ENCODE measurements at places on chromosomes 3 and 15. TPM values are rescaled to one million over a fixed set of nuclear protein-coding genes. Genes with fewer than 3 reads are reported as not detected.

DNA sequence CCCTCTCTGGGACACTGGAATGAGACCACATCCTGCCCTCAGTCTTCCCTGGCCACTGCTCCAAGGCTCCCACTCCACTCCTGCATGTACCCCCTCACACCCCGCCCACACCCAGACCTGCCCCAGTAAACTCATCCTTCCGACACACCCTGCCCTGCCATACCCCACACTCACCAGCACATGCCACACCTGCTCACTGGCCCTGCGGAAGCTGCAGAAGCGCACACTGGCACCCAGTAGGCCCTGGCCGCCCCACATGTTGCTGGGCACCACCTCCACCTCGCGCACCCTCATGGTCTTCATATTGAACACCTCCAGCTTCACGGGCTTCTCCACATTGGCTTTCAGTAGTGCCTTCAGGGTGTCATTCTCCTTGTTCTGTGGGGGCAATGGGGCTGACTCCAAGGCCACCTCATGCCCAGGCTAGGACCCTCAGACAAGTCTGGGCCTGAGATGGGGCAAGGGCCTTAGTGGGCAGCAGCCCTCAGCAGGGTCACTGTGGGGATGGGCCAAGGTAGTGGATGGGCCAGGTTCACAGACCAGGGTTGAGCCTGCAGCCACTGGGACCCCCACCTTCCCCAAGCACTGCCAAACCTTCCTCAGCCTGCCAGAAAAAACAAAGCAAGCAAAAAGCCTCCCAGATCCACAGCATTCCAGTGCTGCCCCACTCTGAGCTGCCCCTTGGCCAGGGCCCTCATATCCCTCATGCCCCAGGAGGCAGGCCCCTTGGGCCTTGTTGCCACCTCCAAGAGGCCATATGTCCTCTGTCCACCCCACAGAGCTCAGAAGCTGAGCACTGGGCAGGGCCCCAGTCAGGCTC is 4.7 kb downstream of the GORASP1 start:
- H3K27ac ChIP-seq = no peak overlapping the region
- H3K4me1 ChIP-seq = peaks cover 50% of the 10 kb centered on the region
- no peak overlapping the region for H3K4me3 ChIP-seq
- peaks cover 9% of the 10 kb centered on the region for H3K36me3 ChIP-seq
- peaks cover 3% of the 10 kb centered on the region for H3K27me3 ChIP-seq

GRCh38 chr3:49173116-49173791 is 1.9 kb downstream of the KLHDC8B start:
- no peak overlapping the region for H3K27ac ChIP-seq
- DNase-seq = no peak

DNA sequence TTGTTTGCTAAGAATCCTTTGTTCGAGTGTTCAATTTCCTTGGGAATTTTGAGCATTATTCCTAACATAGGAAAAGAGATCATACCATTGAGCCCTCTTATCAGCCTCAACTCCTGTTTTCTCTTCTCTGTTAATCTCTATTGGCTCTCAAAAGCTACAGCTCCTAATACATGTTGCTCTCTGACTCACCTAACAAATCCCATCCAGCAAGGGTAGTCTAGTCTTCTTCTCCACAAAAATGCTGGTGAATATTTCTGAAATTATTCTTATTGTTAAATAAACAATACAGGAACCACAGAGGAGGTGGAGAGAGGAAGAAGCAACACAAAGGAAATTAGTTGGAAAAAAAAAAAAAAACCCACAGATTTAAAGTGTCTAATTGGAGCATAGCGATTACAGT is 325.8 kb upstream of the NAALADL2 start:
- H3K27ac ChIP-seq = no peak overlapping the region
- H3K36me3 ChIP-seq = no peaks in the 10 kb centered on the region
- no peaks in the 10 kb centered on the region for H3K27me3 ChIP-seq

GRCh38 chr3:25426408-25426807 is 1.7 kb upstream of the RARB start:
- peaks cover 40% of the 10 kb centered on the region for H3K27me3 ChIP-seq
- H3K36me3 ChIP-seq = no peaks in the 10 kb centered on the region
- no peak overlapping the region for H3K27ac ChIP-seq
- no peak for DNase-seq

- no peaks in the 10 kb centered on the region for H3K27me3 ChIP-seq
- H3K27ac ChIP-seq = no peak overlapping the region
- peaks cover 20% of the 10 kb centered on the region for H3K36me3 ChIP-seq
Measured at GRCh38 chr15:52652286-52652685, 26.9 kb downstream of the ATOSA start.

DNA sequence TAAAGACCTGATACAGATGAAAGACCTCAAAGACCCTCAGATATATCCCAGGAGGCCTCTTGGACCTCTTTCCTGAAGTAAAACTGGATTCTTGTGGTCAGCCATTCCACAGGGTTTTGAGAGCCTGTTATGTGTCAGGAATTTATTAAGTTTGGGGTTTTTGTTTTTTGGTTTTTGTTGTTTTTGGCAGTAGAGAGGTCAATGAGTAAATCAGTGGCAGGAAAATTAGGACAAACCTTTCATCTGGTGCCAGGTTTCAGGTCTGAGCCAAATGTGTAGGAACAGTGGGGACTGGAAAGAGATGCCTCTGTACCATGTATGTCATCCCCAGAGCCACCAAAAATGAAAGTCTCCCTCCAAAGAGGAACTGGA is 520.4 kb upstream of the MDFIC2 start:
- no peak overlapping the region for H3K27ac ChIP-seq
- H3K4me1 ChIP-seq = no peaks in the 10 kb centered on the region
- no peaks in the 10 kb centered on the region for H3K36me3 ChIP-seq
- no peak overlapping the region for H3K4me3 ChIP-seq
- no peak for DNase-seq

GRCh38 chr15:75030023-75030413 is 6.6 kb downstream of the PPCDC start:
- H3K4me3 ChIP-seq = no peak overlapping the region
- no peak for DNase-seq
- peak overlapping the region; percentile 29 for H3K27ac ChIP-seq
- H3K36me3 ChIP-seq = peaks cover 14% of the 10 kb centered on the region

DNA sequence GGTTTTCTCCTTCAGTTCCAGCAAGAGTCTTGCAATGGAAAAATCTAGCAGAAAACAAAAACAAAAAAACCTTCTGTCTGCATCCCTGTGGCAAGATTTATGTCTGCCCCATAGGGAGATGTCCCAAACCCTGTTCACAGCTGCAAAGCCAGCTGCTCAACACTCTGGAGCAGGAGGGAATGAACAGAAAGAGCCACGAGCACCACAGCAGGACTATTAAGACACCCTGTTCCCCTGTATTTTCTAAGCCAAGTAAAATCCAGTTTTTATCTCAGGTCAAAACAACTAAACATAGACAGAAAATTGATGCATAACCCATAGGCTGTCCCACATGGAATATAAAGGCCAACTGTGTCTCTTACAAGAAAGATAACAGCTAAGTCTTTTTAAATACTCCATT is 357.9 kb downstream of the LSAMP start:
- no peaks in the 10 kb centered on the region for H3K4me1 ChIP-seq
- H3K27ac ChIP-seq = no peak overlapping the region
- H3K4me3 ChIP-seq = no peak overlapping the region

GRCh38 chr3:145197051-145197820 is 963.7 kb downstream of the PLOD2 start:
- DNase-seq = no peak
- no peaks in the 10 kb centered on the region for H3K36me3 ChIP-seq
- no peak overlapping the region for H3K27ac ChIP-seq
- H3K4me3 ChIP-seq = no peak overlapping the region
- H3K27me3 ChIP-seq = no peaks in the 10 kb centered on the region

DNA sequence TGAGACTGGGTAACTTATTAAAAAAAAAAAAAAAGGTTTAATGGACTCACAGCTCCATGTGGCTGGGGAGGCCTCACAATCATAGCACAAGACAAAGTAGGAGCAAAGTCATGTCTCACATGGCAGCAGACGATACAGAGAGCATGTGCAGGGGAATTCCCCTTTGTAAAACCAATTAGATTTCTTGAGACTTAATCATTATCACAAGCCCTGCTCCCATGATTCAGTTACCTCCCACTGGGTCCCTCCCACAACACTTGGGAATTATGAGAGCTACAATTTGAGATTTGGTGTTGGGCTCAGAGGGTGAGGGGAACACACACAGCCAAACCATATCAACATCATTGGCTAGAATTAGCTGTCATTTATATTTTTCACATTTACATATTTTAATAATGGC is 221.0 kb downstream of the RSRC1 start:
- H3K36me3 ChIP-seq = no peaks in the 10 kb centered on the region
- H3K4me1 ChIP-seq = no peaks in the 10 kb centered on the region
- H3K4me3 ChIP-seq = no peak overlapping the region
- DNase-seq = no peak
- no peaks in the 10 kb centered on the region for H3K27me3 ChIP-seq
- no peak overlapping the region for H3K27ac ChIP-seq

- no peak overlapping the region for H3K27ac ChIP-seq
- H3K27me3 ChIP-seq = peaks cover 31% of the 10 kb centered on the region
- no peak for DNase-seq
- H3K4me3 ChIP-seq = no peak overlapping the region
Measured at GRCh38 chr15:51103330-51103729, 8.6 kb upstream of the TNFAIP8L3 start.

DNA sequence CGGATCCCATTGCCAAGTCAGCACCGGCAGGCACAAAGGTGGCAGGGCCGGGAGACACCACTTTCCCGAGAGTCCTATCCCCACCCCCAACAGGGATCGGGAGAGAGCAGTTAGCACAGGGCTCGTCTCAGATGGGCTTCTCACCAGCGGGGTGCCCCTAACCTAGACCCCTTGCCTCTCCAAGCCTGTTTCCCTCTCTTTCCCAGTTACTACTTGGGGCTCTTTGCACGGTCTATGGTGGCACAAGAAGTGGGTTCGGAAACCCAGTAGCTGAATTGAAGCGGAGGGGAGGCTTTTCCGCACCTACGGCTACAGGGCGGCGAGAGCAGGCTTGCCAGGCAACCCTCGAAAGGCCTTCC is 383 bp upstream of the EFCC1 start:
- H3K36me3 ChIP-seq = peaks cover 1% of the 10 kb centered on the region
- H3K27ac ChIP-seq = no peak overlapping the region
- DNase-seq = no peak
- peaks cover 54% of the 10 kb centered on the region for H3K27me3 ChIP-seq
- peaks cover 39% of the 10 kb centered on the region for H3K4me1 ChIP-seq

GRCh38 chr3:41033956-41034519 is 165.3 kb upstream of the CTNNB1 start:
- H3K4me3 ChIP-seq = no peak overlapping the region
- H3K27me3 ChIP-seq = peaks cover 12% of the 10 kb centered on the region
- no peak overlapping the region for H3K27ac ChIP-seq

GRCh38 chr3:143851331-143852017 is 3.2 kb upstream of the SLC9A9 start:
- H3K36me3 ChIP-seq = peaks cover 2% of the 10 kb centered on the region
- no peak overlapping the region for H3K4me3 ChIP-seq
- peaks cover 61% of the 10 kb centered on the region for H3K4me1 ChIP-seq
- peaks cover 3% of the 10 kb centered on the region for H3K27me3 ChIP-seq
- no peak for DNase-seq
- no peak overlapping the region for H3K27ac ChIP-seq

DNA sequence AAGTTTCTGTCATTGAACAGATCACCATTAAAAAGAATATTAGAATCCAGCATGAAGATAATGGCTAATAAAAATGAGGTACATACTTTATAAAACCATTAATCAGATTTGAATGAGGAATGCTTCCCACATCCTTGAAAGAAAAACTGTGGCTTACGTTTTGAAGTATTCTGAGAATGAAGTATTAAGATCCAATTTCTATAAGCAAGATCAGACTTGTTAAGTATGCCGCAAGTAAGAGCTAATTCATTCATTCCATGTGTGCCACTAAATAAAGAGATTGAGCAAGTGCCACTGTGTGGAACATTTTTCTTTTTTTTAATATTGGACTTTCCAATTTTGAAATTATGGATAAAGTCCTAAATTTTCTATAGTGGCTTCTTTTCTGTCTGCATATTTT is 30.6 kb downstream of the NMD3 start:
- DNase-seq = no peak
- H3K36me3 ChIP-seq = peaks cover 39% of the 10 kb centered on the region
- no peaks in the 10 kb centered on the region for H3K4me1 ChIP-seq
- no peaks in the 10 kb centered on the region for H3K27me3 ChIP-seq

- no peaks in the 10 kb centered on the region for H3K36me3 ChIP-seq
- peak; percentile 36 for DNase-seq
- H3K27ac ChIP-seq = no peak overlapping the region
- H3K4me3 ChIP-seq = no peak overlapping the region
Measured at GRCh38 chr3:42539871-42540714, 37.6 kb downstream of the VIPR1 start.

DNA sequence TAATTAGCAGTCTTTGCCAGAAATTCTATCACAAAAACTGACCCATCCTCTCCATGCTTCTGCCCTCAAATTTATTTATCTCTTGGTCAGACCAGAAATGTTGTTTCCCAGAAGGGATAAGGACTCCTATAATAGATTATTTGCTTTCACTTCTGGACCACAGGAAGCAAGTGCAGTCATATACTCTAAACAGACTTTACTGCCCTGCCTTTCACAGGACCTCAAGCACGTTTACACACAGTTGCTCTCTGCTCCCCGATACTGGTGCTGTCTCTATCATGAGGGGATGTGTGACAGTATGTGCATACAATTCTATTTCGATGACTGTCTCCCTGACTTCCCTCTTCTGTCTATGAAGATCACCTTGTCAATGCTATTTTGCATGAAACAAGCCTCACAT is 205.5 kb upstream of the TGFBR2 start:
- no peaks in the 10 kb centered on the region for H3K36me3 ChIP-seq
- H3K27me3 ChIP-seq = no peaks in the 10 kb centered on the region
- H3K4me1 ChIP-seq = peaks cover 8% of the 10 kb centered on the region
- no peak overlapping the region for H3K4me3 ChIP-seq
- H3K27ac ChIP-seq = no peak overlapping the region
- DNase-seq = no peak

GRCh38 chr3:65251375-65251774 is 563.6 kb upstream of the ADAMTS9 start:
- no peaks in the 10 kb centered on the region for H3K36me3 ChIP-seq
- no peaks in the 10 kb centered on the region for H3K4me1 ChIP-seq
- H3K4me3 ChIP-seq = no peak overlapping the region
- H3K27ac ChIP-seq = no peak overlapping the region

Gene AP3B2
- not detected for total RNA-seq

Gene IL20RB
- 1.5 TPM for total RNA-seq

Gene CSTA
- not detected for total RNA-seq

Gene CELF6
- 0.27 TPM for total RNA-seq

Gene PLSCR5
- not detected for total RNA-seq

Gene FBXO40
- not detected for total RNA-seq

Gene LIPC
- 0.62 TPM for total RNA-seq

Measured in activated T-helper 1 cell treated with anti-CD3 and anti-CD28 coated beads, Interleukin-12 subunit alpha, Interleukin-12 subunit beta, Interleukin-2, Interleukin-4 antibody, amounts not matched to agents 30 ng/mL and 10 ng/mL and 1 ng/mL, durations not matched to agents 14 hours and 24 hours and 36 hours (primary cell).